ENCODE measurements at places on chromosomes 3 and 15.
A peak's percentile ranks its signal among the peaks of the same experiment; 100 is the strongest.

GRCh38 chr15:98787936-98788757 is 139.8 kb downstream of the IGF1R start:
- DNase-seq: no peak

DNA sequence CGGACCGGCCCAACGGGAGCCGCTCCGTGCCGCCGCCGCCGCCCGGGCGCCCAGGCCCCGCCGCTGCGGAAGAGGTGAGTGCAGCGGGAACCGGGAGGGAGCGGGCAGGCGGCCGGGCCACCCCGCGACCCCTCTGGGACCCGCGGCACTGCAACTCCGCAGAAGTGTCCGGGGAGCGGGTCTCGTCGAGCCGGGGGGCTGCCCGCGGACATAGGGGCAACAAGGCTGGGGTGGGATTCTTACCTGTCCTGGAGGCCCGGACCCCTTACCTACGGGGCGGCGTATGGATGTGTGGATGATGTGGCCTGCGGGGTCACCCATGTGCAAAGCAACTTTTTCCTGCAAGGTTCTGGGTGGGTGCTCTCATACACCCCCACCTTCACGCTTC is 361 bp downstream of the SEMA3F start:
- no peak for DNase-seq

- peak; percentile 21 for DNase-seq
These were observed 60.7 kb downstream of the EXOG start for GRCh38 chr3:38556640-38557358.

DNA sequence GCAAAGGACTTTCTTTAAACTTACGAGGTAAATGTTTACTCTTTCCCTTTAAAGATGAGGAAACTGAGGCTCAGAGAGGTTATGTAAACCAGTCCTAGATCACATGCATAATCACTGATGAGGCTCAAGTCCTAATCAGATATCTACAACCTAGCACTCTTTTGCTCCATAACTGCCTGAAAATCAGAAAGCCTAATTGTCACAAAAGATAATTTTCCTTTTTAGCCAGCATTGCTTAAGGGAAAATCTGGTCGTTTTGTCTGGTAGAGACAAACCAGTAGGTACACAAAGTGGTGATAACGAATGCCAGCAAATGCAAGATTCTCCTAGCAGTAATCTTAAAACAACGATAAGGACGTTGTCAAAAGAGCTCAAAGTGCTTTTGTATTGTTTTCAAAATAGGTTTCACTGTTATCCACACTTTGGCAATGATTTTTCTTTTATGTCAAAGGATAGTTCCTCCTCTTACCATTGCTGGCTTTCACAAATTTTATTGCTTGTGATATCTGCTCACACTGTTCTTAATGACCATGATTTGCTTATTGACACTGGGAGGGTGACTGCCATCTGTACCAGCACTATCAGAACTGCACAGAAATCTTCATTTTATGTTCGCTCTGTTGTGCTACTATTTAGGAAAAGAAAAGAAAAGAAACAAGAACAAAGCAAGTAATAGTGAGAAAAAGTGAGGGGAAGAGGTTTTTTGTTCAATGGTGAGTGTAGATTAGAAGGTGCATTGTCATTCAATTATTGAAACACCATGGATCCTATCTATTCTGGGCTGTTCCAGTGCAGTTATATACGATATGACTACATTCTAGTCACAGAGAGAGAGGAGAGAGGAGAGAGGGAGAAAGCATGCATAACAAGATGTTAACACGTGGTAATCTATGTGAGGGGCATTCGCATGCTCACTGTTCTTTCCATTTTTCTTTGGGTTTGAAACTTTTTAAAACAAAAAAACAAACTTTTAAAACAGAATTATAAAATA is 13.7 kb downstream of the IQCH start:
- DNase-seq: no peak

- DNase-seq: no peak
These were observed 1.7 kb upstream of the SLC6A20 start for GRCh38 chr3:45798034-45798433.

DNA sequence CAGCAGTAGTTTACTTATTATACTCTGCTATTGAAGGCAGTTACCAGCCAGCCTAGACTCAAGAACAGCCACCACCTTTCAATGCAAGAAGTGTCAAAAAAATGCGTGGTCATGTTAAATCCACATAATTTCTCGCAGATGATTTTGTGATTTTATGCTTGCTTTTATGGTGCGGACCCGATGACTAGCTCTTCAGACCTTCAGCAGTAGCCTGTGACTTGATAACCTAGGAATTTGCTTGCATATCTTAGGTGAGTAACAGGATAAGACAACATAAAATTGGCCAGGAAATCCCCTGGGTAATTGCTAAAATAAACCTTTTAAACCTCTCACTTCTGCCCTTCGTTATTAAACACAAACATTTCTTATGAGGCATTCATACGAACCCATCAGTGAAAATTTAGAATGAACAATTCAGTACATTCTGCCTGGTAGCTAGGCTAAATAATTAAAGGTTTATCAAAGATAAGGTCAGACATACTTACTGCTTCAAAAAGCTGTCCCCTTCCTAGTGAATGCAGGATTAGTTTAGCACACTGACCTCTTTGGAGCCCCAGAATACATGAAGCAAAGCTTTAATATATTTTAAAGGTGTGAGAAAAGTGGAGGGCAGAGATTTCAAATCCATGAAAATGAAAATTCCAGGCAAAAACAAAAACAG is 798.8 kb downstream of the OTOL1 start:
- no peak for DNase-seq

GRCh38 chr3:55648591-55649318 is 161.6 kb upstream of the WNT5A start:
- no peak for DNase-seq

GRCh38 chr3:186458306-186459107 is 85.7 kb downstream of the CRYGS start:
- no peak for DNase-seq

- no peak for DNase-seq
These were observed 304.4 kb upstream of the NR2E3 start for GRCh38 chr15:71505962-71506361.

DNA sequence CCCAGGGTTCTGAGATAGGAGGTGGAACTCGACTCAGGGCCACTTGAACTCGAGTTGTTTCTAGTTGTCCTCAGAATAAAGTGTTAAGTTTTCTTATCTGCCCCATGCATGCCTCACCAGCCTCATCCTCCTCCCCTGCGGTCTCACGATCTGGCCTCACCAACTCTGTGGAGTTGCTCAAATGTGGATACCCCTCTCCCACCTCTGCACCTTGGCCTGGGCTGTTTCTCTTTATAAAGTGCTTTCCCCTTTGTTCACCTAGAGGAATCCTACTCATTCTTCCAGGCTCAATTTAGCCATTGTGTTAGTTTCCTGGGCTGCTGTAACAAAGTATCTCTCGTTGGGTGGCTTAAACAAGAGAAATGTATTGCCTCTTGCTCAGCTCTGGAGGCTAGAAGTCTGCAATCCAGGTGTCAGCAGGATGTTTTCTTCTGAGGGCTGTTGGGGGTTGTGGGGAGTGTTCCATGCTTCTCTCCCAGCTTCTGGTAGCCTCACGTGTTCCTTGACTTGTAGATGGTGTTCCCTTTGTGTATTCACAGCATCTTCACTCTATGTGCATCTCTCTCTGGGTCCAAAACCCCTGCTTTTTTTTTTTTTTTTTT is 100.7 kb downstream of the MEX3B start:
- DNase-seq: no peak

- DNase-seq: no peak
These were observed 41.8 kb upstream of the ALCAM start for GRCh38 chr3:105324951-105325350.

DNA sequence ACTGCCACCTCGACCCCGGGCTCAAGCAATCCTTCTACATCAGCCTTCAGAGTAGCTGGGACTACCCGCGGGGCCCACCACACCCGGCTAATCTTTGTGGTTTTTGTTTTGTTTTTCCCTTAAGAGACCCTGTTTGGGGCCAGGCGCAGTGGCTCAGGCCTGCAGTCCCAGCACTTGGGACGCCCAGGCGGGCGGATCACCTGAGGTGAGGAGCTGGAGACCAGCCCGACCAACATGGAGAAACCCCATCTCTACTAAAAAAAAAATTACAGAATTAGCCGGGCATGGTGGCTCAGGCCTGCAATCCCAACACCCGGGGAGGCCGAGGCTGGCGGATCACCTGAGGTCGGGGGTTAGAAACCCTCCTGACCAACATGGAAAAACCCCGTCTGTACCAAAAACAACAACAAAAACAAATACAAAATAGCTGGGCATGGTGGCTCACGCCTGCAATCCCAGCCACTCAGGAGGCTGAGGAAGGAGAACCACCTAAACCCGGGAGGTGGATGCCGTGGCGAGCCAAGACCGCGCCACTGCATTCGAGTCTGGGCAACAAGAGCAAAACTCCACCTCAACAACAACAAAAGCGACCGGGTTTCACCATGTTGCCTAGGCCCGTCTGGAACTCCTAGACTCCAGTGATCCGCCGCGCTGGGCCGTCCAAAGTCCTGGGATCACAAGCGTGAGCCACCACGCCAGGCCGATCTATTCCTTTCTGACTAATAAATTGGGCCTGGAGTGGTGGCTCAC is 8.1 kb upstream of the FAN1 start:
- DNase-seq: no peak

DNA sequence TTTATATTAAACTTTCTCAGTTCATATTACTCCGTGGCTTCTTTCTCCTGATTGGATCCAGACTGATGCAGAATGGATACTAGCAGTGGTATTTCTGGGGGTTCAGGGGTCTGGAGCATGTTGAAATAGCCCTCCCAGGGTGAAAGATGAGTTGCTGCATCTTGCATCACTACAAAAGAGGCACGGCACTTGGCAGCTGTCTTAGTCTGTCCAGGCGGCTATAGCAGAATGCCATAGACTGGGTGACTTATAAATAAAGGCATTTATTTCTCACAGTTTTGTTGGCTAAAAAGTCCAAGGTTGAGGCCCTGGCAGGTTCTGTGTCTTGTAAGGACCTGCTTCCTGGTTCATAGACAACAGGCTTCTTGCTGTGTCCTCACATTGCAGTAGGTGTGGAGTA is 660 bp upstream of the BCL2L10 start:
- DNase-seq: no peak

DNA sequence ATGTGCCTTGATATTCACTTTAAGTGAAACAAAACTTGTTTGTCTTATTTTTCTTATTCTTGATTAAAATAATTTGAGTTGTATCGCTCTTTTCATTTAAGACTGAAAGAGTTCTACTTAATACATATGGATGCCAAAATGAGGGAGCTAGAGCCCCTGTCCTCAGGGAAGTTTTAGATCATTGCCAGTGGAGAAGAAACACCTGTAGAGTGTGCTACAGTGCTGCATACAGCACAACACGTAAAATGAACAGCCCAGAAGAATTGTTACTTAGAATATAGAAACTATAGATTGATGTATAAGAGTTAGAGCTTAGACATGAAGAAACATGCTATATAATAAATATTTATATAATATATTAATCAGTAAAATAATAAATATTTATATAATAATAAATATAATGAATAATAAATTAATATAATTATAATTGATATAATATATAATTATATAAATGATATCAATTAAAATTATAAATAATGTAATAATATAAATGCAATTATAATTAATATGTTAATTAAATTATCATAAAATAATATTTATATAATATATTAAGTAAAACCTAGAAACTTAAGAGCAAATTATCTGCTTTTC is 1234.7 kb downstream of the ROBO2 start:
- DNase-seq: no peak

GRCh38 chr15:60975952-60976351 is 253.2 kb downstream of the RORA start:
- no peak for DNase-seq

GRCh38 chr3:72756900-72757299 is 91.3 kb downstream of the SHQ1 start:
- DNase-seq: no peak

DNA sequence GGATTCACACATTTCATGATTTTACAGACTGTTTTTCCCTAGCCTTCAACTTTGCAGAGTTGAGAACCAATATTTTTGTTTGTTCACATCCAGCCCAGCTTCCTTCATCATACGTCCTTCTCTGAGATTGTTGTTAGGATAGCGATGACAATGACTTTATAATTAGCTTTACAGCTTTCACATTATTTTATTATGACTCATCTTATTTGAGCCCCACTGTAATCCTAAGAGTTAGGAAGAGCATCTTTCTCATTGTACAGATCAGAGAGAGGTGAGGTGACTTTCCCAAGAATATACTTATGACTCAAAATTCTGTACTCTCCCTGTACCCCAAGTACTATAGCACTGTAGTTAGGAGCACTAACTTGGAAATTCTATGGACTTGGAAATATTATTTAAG is 156.1 kb downstream of the ALDH1A2 start:
- DNase-seq: no peak

DNA sequence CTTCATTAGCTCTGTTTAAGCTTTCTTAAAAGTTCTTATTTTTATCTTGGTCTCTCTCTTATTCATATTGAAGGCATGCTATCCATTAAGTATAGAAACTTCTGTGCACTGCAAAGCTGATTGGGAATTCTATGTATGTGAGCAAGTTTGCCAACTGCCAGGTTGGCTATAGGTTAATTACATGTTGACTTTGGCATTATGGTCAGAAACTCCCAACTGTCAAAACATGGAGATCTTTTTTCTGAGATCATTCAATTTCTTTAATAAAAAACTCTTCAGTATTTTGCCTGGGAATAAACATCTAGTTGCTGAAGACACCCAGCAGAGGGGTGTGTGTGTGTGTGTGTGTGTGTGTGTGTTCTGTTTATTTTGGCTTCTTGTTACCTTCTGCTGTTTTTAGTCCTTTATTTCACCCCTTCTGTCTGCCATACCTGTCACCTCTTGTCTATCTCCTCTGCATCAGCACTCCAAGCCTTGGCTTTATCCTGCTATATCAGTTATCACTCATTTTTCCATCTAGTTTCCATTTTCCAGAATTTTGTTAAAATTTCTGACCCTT is 1.3 kb upstream of the ARL14 start:
- no peak for DNase-seq

DNA sequence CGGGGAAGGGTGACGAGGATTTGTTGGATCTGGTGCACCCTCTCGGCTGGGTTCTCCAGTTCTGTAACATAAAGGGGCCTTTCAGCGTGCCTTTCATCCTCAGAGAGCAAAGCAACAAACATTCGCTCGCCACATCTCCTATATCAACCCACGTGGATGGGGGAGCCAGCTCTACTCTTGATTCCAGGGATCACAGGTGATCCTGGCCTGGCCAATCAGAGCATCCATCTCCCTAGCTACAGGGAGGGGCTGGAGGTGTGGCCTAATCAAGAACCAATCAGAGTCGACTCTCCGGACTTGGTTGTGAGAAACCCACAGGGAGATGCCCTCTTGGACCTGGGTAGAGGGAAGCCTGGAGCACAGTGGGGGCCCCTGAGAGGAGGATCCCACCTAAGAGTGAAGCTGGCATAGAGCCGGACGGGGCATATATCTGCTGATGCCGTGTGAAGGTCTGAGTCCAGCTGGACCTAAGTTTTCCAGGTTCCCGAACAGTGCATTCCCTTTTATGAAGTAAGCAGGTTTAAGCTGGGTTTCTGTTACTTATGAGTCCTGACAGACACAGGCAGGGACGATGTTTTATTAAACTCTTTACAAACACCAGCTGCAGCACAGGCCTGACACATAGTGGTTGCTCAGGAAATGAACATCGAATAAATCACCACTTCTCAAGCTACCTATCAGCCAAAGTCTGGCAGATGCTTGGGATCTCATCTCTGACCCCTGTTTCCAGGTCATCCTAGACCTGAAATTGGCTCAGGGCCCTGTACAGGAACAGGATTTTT is 50.7 kb upstream of the RAD18 start:
- DNase-seq: no peak
